ENCODE measurements at places on chromosomes 6 and 20.

DNA sequence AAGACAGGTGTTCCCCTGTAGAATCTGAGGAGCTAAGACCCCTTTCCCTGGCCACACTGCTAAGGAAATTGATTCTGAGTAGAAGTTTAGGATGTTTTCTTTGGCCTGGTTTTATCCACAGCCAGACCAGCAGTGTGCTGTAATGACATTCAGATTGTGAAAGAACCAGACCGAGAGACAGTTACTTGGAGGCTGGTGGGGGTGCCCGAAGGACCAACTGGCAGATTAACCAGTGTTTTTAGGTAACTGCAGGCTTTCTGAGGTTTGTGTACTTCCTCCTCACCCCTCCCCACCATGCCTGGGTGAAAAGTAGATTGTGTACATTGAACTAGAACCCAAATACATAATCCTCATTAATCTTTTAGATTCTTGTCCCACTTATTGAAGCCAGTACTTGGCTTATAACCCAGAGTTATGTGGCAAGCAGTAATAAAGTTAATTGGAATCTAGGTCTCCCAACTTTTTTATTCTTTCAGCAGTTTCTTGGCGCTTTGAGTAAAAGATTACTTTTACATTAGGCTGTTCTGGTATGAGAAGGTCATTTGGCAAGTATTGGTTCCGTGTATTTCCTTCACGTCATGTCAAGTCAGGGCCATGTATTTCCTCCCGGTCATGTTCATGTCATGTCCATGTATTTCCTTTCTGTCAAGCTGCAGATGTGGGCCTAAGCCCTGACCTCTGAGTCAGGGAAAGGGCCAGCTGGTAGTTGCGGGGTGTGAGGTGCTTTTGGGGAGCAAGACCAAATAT is 93.7 kb downstream of the TCP11 start:
- no peak for DNase-seq

- peak; percentile 44 for DNase-seq
These were observed 3.2 kb upstream of the DEF6 start for GRCh38 chr6:35294308-35294945.

DNA sequence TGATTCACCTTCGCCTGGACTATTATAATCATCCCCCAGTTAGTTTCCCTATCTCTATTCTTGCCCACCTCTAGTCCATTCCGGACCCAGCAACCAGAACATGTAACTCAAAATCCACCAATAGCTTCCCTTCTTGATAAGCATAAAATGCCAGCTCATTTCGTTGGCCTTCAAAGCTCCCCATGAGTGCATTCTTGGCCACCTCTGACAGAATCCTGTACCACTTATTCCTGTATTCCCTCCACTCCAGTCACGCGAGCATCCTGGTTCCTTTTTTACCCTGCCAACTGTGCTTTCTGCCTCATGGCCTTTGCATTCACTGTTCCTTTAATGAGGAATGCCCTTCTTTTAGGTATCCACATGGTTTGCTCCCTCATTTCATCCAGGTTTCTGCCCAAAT is 36.7 kb downstream of the CYP24A1 start:
- no peak for DNase-seq

- DNase-seq, result no peak
These were observed at the start of gene ATP9A for GRCh38 chr20:51767867-51768758. Gene ATP9A (minus strand): TSS chr20:51768390. CDS start chr20:51768369, 21 bp downstream.

DNA sequence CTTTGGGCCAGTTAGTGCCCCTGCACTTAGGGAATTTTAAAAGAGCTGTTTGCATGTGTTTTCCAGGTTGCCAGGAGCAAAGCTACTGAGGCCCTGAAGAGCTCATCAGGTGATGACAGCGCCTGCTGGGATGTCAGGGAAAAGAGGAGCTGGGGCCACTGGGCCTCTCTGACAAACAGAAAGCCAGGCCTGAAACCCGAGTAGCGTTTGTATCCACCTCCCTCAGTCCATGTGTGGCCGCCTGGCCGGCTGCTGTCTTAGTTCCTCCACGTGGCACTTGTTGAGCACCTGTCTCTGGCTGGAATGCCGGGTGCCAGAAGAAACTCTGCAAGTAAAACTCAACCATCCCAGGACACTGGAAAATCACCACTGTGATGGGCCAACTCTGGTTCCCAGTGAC is 601.2 kb downstream of the CDH26 start:
- no peak for DNase-seq

DNA sequence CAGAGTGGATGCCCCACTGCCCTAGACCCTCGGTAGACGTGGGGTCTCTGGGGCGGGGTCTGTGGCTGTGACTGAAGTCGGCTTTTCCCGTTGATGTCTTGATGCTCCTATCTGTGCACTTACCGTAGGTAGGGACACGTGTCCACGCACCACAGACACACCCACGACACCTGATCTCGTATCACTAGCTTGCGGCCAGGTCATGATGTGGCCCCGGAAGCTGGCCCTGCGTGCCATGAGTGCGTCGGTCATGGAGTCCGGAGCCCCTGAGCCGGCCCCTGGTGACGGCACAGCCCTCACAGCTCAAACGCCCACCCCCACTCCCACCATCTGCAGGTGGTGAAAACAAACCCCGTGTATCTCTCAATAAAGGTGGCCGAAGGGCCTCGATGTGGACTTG is 33.9 kb upstream of the MRGBP start:
- no peak for DNase-seq

- peak; percentile 9 for DNase-seq
These were observed 330.5 kb downstream of the TFAP2A start for GRCh38 chr6:10084111-10084986.

DNA sequence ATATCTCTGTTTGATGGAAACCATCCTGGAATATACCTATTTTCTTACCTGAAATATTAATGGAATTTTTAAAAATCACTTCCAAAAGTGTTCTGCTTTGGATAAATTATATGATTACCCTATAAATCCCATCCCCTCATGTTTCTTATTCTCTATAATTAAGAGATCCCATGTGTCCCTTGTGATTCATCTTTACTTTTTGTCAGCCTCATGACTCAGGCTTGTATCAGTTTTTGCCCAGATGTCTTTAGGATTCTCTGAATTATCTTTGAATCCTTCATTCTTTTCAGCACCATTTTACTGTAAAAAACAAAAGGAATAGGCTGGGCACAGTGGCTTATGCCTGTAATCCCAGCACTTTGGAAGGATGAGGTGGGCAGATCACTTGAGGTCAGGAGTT is 804.5 kb upstream of the CITED2 start:
- DNase-seq, result no peak

GRCh38 chr20:58744836-58745235 is 52.2 kb downstream of the NPEPL1 start:
- no peak for DNase-seq

- no peak for DNase-seq
These were observed 191.4 kb downstream of the SLC16A10 start for GRCh38 chr6:111278731-111279130.

DNA sequence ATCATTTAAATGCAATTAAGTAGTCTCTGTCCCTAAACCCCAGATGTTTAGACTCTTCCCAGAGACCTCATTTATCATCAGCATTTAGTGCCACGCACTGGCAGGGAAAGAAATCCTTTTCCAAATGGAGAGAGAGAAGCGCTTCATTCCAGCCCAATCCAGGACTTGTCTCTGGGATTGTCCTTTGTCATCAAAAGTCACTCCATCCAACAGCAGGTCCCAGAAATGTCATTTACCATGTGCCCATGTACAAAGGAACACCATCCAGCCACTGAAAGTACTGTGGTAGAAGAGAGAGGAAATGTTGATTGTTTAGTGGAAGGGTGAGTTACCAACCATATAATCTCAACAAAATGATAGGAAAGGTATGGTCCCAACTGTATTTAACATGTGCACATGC is 66.9 kb upstream of the SMIM28 start:
- no peak for DNase-seq

DNA sequence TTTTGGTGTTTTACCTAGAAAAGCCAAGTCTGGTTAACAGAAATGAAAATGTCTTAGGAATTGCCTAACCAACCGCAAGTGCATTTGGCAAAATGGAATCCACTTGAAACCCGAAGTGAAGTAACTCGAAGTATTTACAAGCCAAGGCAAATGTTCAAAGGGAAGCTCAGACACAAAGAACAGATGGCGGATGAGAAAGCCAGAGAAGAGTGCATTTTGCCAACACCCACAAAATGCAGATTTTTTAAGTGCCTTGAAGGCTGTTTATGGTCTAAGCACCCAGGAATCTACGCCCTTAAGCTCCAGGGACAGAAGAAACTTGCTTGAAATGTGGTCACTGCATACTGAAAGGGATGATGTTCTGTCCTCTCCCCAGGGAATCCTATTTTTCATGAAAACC is 70.0 kb upstream of the TBXT start:
- no peak for DNase-seq

GRCh38 chr6:161353208-161353613 is 79.3 kb upstream of the AGPAT4 start:
- DNase-seq, result no peak

- DNase-seq, result no peak
These were observed 14.3 kb downstream of the B4GALT5 start for GRCh38 chr20:49699200-49699992.

- DNase-seq, result no peak
These were observed 42.7 kb downstream of the TRPC4AP start for GRCh38 chr20:35049776-35050352.

GRCh38 chr6:118281291-118281690 is 266.8 kb upstream of the PLN start:
- DNase-seq, result no peak

- peak; percentile 86 for DNase-seq
These were observed 11.5 kb upstream of the CDKN1A start for GRCh38 chr6:36666826-36667591.

- no peak for DNase-seq
These were observed 263.5 kb downstream of the TFAP2A start for GRCh38 chr6:10151144-10151915.

DNA sequence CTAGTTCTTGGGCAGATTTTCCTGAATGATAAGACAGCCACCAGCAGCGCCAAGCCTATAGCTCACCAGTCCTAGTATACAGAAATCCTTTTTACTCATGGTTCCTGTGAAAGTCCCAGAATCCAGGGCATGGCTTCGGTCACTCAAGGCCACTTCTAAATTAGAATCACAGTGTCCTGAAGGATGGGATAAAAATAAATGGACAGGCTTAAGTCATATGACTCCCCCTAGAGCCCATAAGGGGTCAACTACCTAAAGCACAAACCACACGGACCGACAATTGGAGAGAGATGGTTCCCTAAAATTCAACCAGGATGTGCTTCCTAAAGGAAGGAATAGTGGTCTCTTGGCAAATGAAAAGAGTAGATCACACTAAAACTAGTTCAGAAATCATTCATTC is 404.1 kb upstream of the PLCB4 start:
- no peak for DNase-seq

- no peak for DNase-seq
These were observed 145.1 kb downstream of the SAMD5 start for GRCh38 chr6:147653631-147654030.

Measured in LoVo (cell line).